ENCODE measurements at places on chromosomes 3 and 15.

GRCh38 chr3:28224430-28224829 lies 17.0 kb upstream of the CMC1 start:
- DNase-seq = no peak

- no peak for DNase-seq
These were observed 139.3 kb downstream of the FILIP1L start for GRCh38 chr3:99974989-99975388.

DNA sequence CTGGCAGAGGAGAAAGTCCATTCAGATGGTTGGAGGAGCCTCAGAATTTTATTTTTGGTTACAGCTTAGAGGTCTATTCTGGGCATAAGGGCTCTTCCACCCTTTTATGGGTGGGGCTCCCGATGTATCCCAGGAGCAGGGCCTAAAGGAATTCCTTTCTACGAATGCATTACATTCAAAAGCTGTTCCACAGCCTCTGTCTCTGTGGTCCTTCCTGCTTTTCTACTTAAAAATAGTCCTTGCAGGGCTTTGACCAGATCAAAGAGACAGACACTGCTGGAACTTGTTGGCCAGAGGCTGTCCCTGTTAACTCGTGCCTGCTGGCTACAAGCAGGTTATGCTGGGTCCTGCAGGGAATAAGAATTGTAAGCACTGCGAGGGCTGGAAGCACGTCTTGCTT lies 14.4 kb upstream of the NOX5 start:
- no peak for DNase-seq

GRCh38 chr3:189222927-189223636 lies 51.3 kb downstream of the TPRG1 start:
- DNase-seq = no peak

DNA sequence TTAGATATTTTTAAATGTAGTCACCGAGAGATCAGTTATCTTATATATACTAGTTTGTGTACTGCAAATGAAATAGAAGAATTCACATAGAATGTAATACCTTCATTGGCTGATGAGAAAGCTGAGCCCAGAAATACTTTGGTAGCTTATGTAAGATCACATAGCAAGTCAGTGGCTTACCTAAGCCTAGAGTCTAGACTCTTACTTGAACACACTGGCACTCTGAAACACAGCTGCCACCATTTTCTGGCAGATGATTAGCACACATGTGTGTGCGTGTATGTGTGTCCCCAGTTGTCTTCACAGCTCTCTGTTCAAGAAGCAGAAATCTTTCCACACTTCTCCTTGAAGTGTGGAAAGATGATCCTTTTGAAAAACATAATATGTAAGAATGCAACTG lies 124.3 kb downstream of the NEO1 start:
- no peak for DNase-seq

- DNase-seq = peak; percentile 33
These were observed 63.6 kb downstream of the FAM81A start for GRCh38 chr15:59501597-59501996.

DNA sequence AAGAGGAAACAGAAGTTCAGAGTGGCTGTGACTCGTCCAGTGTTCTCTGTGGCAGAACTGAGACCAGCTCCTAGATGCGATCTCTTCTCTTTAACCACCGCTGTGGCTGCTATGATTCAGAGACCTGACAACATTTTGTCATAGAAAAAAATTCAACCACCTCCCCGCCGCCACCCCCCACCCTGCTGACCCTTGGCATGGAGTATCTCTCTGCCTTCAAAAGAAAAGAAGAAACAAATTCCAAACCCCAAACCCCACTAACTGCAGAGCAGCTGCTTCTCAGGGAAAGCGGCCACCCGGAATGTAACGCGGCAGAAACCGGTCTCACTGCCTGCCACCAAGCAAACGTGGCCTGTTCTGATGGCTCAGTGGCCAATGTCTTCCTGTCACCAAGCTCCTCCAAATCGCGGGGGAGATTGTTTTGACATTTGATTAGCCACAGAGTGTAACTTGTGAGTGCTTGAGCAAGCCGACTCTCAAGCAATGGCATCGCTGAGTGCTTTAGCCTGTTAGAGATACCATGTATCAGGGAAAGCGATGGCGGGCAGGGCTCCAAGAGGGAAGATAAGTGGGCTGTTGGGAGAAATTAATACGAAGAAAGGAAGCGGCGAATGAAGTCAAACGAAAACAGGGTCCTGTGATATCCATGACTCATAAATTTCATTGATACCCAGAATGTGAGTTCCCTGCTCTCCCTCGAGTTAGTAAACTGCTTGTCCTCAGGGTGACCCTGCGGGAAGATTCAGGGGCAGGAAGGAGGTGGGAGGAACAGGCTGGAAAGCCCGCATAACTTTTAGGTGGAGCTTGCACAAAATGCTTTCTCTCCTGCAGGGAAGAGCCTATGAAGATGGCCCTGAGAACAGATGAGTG lies 44.8 kb upstream of the TLE3 start:
- DNase-seq = peak; percentile 51

DNA sequence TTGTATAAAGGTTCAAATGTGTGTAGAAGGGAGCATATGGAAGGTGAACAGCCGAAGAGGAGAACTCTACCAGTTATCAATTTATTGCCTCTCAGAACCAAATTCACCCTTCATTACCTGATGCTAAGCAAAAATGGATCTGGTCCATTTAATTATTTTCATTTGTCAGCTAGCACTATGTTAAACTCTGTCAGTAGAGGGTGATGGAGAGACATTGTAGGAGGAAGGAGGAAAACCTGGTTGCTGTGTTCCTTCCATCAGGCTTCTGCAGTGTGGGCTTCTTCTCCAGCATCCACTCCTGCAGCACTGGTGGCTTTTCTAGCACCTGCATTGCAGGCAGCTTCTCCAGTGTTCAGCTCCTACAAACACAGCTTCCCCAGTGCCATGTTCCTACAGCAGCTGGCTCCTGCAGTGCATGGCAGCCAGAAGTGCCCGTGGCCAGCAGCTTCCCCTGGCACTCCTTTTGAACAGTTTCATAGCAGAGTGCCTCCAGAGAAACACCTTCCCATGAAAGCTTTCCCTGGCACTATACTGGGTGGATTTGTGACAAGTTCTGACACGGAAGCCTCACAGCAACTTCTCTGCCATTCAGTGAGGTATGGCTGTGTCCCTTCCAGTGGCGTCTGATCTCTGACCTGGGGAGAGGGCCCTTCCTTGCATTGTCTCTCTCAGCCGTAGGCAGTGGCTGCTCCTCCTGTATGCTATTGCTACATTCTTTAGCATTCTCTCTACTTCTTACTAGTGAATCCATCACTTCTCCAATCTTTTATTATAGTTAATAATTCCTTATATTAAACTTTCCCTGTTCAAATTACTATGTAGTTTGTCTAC lies 14.6 kb upstream of the IL17RD start:
- DNase-seq = peak; percentile 31

DNA sequence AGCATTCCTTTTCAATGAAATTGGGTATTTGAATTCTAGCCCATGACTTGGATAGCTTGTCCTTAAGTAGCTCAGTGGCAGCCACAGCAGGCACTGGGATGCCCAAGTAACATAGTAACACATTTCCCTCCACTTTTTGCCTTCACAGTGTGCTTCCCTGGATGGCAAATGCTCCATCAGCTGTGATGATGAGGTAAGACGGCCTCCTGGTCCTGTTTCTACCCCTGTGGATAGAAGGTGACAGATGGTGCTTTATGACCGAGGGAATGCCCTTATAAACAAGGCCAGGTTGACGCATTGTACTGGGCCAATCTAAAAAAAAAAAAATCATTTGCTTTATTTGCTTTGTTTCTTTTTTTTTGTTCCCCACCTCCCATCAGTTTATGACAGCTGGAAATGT lies 41.8 kb upstream of the LRTM1 start:
- DNase-seq = no peak

Measured in pons (tissue), 1 donor.